AML-193 (cell line): ENCODE measurements at places on chromosomes 2 and 18.
A peak's percentile ranks its signal among the peaks of the same experiment; 100 is the strongest.

DNA sequence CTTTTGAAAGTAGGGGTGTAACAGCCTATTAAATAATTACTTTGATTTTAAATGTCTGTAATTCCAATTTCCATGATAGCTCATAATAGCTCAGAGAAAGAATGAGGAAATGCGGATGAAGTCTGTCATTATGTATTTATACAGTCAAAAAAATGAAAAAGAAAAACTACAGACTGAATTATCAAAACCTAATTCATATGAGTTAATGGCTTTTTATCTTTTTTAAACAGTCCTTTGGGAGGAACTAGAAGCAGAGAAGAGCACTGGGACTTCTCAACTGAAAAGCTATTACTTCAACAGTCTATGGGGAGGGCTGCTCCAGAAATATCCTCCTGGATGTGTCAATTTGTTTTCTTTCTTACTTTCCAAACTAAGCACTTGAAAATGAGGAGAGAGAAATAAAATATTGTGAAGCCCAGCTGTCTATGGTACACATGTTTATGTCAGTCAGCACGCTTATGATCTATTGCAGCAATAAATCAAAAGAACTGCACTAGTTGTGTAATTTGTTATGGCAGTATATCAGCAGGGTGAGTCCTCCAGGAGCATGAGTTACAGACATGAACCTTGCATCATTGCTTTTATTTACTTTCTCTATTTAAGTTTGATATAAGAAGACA lies 1550.2 kb downstream of the LRP1B start:
- DNase-seq = no peak

GRCh38 chr2:109480486-109481195 lies 133.1 kb downstream of the SEPTIN10 start:
- DNase-seq = no peak

DNA sequence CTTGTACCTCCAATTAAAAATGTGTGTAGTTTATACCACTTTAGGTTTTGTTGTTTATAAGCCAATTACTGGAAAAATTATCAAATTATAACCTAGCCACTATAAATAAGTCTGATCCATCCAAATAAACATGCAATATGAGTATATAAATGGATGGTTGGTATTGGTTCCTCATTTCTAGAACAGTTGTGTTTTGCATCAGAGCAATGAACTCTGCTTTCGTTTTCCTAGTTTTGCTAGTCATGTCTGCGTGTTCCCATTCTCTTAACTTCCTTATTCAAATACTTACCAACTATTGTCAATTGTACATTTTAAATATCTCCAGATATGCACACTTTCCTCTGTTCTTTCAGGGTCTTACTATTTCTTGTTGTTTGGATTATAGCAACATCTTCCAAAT lies 641.7 kb downstream of the NR4A2 start:
- DNase-seq = peak; percentile 2

- DNase-seq = no peak
Observed at GRCh38 chr2:140234116-140234515, 1453.9 kb upstream of the NXPH2 start.

DNA sequence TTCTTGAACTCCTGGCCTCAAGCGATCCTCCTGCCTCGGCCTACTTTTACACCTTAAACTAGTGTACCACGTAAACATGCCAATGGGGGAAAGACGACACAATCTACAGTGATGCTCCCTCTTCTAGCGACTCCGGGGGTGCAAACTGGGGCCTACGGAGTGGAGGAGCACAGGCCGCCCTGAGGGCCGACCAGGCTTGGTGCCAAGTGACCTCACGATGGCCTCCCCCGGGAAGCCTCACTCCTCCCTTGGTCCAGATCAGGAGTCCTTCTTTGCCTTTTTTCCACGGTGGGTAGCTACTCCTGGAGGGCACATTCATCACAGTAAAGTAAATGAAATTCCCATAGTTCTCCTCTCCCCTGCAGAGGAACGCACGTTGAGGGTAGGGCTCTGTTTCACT lies 73.5 kb downstream of the HNRNPLL start:
- DNase-seq = no peak

- DNase-seq = no peak
Observed at GRCh38 chr2:58900246-58901027, 659.3 kb upstream of the FANCL start.

GRCh38 chr2:157194844-157195243 lies 62.7 kb upstream of the GALNT5 start:
- no peak for DNase-seq

DNA sequence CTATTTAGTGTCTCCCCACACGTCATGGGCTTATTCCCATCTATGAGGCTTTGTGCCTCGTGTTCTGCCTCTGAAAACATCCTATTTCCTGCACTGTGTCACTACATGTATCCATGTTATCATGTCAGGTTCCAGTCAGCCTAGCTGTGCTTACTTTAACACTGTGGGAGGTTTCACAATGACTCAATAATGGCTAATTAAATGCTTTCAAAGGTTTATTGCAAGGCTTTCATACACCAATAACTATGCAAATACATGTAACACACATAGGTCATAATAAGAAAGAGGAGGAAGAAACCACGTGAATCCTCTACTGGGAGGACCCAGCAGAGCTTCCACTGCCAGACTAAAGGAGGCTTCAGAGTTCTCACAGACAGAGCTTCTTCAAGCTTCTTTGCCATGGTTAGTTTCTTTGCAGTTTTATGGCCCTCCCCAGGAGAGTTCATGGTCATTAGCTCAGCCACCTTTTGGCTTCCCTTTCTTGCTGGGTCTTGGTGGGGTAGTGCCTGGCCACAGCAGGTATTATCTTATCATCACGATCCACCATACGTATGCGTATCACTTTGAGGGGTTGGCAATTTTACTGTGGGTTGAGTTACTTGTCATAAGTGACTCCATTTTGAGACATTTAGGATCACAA lies 5.1 kb upstream of the COLEC12 start:
- DNase-seq = no peak

GRCh38 chr2:28387082-28387960 lies 5.3 kb upstream of the FOSL2 start:
- no peak for DNase-seq

DNA sequence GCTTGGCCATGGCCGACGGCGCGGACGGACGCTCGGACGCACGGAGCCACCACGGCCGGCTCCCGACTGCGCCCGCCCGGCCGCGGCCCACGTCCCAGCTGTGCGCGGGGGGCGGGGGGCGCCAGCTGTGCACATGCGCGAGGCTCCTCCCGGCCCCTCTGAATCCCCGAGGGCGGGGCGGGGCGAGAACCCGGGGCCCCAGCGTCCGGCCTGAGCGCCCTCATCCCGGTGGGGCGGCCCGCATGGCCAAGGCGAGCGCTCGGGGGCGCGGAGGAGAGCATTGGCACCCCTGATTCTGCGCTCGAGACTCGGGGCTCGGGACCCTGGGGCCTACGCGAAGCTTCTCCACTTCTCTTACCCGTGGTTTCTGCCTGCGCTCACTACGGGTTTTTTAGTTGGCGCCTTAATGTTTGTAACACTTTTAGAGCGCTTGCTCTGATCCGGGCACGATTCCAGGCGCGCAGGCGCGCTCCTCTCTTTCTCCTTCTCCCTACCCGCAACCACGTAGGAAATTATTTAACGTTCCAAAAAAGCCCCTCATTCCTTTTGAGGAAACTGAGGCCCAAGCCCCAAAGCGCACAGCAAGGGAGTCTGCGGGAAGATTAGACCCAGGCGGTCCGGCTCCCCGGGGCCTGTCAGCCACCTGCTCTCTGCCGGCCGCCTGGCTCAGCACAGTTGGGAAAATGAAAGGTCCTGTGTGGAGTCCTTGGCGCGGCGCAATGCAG lies at the start of gene PXDN:
TSS of gene PXDN (minus strand) at position 70 of the 725 bp plus-strand sequence. CDS start at position 10, 60 bp downstream.
- no peak for DNase-seq

GRCh38 chr18:31819106-31819924 lies 58.6 kb upstream of the SLC25A52 start:
- peak; percentile 84 for DNase-seq

DNA sequence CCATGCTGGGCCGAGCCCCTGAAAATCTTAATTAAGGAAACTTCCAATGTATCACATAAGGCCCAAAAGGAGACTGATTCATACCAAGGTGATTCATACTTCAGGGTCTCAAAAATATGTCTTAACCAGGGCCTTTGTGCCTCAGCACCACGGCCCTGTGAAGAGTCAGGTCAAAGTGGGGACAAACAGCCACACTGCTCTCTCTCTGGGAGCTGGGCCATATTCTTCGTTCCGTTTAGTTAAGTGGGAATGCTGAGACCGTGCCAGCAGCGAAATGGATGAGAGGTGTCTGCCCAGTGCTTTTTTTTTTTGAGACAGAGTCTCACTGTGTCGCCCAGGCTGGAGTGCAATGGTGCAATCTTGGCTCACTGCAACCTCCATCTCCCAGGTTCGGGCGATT lies 9.3 kb upstream of the PTMA start:
- no peak for DNase-seq

DNA sequence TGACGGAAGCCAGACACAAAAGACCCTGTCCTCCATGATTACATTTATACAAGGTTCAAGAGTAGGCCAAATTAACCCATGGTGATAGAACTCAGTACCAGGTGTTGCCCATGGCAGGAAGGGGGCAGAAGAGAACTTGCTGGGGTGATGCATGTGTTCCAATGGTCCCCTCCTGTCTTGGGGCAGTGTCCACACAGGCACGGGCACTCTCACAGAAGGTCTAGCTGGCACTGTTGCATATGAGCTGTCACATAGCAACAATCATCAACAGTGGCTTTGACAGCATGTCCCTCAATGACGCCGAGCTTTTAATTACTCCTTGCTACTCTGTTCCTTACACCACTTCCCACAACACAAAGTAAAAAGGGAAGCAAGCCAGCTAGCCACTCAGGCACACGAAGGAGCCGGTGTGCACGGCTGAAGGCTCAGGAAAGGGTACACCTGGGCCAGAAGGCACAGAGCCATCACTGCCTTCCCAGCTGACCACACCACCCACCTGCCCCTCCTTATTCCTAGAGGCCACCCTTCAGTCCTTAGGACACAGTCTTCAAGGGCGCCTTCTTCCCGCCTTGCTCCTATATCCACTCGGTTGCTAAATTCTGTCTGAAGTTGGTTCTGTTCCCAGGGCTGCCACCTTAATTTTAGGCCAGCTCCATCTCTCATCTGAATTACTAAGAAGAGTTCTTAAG lies 28.9 kb downstream of the RPL31 start:
- DNase-seq = no peak

- DNase-seq = no peak
Observed at GRCh38 chr2:36462311-36462935, 106.8 kb downstream of the CRIM1 start.

- DNase-seq = no peak
Observed at GRCh38 chr2:237449193-237449881, 35.4 kb upstream of the COL6A3 start.

GRCh38 chr2:43438858-43439655 lies 156.8 kb downstream of the THADA start:
- DNase-seq = no peak

DNA sequence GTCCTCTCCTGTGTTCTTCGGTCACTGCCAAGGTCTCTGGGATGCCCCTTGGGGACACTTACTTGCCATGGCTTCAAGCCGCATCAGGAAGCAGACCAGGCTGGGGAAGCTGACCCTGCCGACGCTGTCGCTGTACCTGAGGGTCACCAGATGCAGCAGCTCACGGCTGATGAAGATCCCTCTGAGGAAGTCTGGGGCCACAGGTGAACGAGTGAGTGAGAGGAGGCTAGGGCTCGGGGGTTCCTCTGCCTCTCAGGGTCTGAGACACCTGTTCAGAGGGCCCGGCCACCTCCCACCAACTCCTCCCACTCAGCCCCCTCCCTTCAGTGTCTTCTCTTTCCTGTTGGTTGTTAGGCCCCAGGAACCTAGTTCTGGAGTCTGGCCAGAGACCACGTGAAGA lies 74.9 kb downstream of the CAPN13 start:
- DNase-seq = no peak

DNA sequence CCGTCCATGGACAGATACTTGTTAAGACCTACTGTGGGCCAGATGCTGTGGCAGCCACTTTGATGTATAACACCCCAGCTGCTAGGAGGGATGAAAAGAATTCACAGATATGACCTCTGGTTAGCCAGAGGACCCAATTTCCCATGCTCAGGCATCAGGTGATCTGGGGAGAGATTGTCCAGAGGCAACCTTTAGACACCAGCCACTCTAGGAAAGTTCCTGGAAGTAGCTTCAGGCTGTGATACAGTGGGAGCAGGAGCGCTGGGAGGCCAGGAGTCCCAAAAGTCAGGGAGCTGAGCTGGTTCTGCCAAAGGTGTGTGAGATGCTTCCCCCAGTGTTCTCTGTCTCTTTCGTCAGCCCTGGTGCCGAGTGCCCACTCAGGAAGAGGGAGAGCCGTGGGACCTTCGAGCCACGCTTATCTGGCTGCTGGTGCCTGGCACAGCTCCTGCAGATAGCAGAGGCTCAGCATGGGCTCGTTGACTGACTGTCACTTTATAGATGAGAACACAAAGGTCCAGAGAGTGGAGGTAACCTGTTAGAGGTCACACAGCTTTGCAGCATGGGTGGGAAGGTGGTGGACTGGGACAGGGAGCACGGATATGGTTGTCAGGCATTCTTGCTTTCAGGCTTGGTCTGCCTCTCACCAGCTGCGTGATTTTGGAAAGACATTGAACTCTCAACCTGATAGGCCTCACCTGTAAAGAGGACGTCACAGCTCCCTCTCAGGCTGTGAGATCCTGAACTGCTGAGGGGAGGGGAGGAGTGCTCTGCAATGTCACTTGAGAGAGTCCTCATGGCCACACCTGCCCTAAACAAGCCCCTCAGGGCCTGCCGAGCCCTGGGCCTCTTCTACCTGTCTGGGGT lies 7.8 kb upstream of the RALB start:
- DNase-seq = no peak

DNA sequence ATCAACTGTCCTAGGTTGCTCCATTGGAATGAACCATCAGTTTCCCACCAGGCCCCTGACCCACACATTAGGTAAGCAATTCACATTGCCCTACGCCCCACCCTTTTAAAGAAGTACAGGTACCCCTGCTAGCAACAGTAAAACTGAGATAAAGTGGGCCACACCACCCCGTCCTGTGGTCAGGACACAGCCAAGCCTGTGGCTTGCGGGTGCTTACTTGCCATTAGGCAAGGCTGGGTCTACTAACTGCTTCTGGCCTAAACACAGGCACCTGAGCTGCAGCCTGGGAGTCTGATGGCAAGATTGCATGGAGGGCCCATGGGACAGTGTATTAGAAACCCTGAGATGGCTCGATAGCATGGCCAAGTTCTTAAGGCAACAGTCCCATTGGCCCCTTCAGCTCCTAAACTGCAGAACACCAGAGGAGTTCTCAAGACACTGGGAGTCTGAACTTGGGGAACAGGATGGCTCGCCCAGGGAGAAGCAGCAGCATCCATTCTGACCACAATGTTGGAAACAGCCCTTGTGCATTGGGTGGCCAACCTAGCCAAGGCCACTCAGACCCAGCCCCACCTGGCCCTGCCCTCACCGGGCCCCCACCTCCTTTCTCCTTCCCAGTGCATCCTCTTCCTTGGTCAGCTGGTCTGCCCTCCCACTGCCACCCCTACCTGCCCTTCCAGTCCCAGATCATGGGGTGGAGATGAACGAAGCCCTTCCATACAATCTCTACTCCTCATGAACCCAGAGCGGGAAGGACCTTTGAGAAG lies 177.1 kb downstream of the TNS1 start:
- DNase-seq = no peak
